ENCODE measurements at places on chromosomes 1 and 21.
A peak's percentile ranks its signal among the peaks of the same experiment; 100 is the strongest.

GRCh38 chr1:106831511-106831910 is 225.0 kb upstream of the PRMT6 start:
- no peak overlapping the region for H3K4me3 ChIP-seq
- H3K36me3 ChIP-seq: no peaks in the 10 kb centered on the region
- H3K4me1 ChIP-seq: no peaks in the 10 kb centered on the region
- H3K27me3 ChIP-seq: no peaks in the 10 kb centered on the region
- no peak overlapping the region for H3K27ac ChIP-seq
- no peak for DNase-seq

GRCh38 chr1:53090227-53091147 is 28.5 kb downstream of the PODN start:
- DNase-seq: peak; percentile 53
- H3K4me1 ChIP-seq: peaks cover 36% of the 10 kb centered on the region
- H3K27ac ChIP-seq: peak overlapping the region; percentile 36
- H3K27me3 ChIP-seq: no peaks in the 10 kb centered on the region
- H3K4me3 ChIP-seq: no peak overlapping the region

- peaks cover 16% of the 10 kb centered on the region for H3K4me1 ChIP-seq
- H3K27me3 ChIP-seq: no peaks in the 10 kb centered on the region
- no peaks in the 10 kb centered on the region for H3K36me3 ChIP-seq
- no peak overlapping the region for H3K4me3 ChIP-seq
- no peak overlapping the region for H3K27ac ChIP-seq
Observed at GRCh38 chr21:38753557-38753971, 52.2 kb upstream of the ETS2 start.

DNA sequence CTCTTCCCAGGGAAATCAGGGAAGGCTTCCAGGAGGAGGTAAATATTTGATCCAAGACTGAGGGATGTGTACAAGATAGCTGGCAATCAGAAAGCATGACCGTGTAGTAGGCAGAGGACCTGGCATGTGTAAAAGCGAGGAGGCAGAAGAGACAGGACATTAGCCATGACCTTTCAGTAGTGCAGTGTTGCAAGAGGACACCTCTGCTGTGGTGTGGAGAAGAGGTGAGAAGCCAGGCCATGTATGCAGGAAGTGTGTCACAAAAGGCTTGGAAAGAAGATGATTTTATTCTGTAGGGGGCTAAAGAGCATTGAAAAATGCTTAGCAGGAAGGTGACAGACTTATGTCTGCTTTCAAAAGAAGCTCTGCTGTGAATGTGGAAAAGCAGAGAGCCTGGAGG is 381.0 kb downstream of the ZP4 start:
- DNase-seq: no peak
- H3K36me3 ChIP-seq: peaks cover 60% of the 10 kb centered on the region
- H3K4me3 ChIP-seq: no peak overlapping the region
- H3K27me3 ChIP-seq: no peaks in the 10 kb centered on the region
- H3K4me1 ChIP-seq: no peaks in the 10 kb centered on the region
- peak overlapping the region; percentile 43 for H3K27ac ChIP-seq

GRCh38 chr1:56442290-56442877 is 137.0 kb downstream of the PLPP3 start:
- no peaks in the 10 kb centered on the region for H3K27me3 ChIP-seq
- H3K4me3 ChIP-seq: no peak overlapping the region
- no peaks in the 10 kb centered on the region for H3K36me3 ChIP-seq
- no peak for DNase-seq

- no peaks in the 10 kb centered on the region for H3K36me3 ChIP-seq
- peaks cover 4% of the 10 kb centered on the region for H3K4me1 ChIP-seq
- H3K27ac ChIP-seq: no peak overlapping the region
- no peak overlapping the region for H3K4me3 ChIP-seq
- H3K27me3 ChIP-seq: peaks cover 49% of the 10 kb centered on the region
Observed at GRCh38 chr1:200048244-200048643, 20.7 kb downstream of the NR5A2 start.

- no peak overlapping the region for H3K27ac ChIP-seq
- peaks cover 41% of the 10 kb centered on the region for H3K4me1 ChIP-seq
- H3K4me3 ChIP-seq: no peak overlapping the region
- DNase-seq: no peak
- no peaks in the 10 kb centered on the region for H3K27me3 ChIP-seq
- H3K36me3 ChIP-seq: no peaks in the 10 kb centered on the region
Observed at GRCh38 chr21:39037807-39038405, 145.3 kb downstream of the PSMG1 start.

DNA sequence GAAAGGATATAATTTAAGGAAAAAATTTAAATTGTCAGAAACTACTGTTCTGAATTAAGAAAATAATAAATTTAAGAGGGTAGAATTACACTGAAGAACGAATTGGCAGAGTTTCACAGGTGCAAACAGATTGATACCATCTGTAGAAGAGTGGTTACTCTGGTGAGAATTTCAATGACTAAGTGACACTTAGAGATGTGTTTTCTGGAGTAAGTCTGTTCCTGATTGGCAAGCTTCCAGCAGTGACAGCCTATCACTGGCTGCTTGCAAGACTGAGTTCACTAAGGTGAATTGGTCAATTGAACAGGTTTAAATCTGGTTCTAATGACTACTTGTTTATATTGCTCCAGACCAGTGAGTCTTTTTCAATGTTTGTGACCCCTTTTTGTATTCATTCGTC is 838.2 kb upstream of the RGS18 start:
- H3K4me1 ChIP-seq: no peaks in the 10 kb centered on the region
- no peaks in the 10 kb centered on the region for H3K27me3 ChIP-seq
- no peak for DNase-seq
- H3K36me3 ChIP-seq: no peaks in the 10 kb centered on the region
- no peak overlapping the region for H3K27ac ChIP-seq

DNA sequence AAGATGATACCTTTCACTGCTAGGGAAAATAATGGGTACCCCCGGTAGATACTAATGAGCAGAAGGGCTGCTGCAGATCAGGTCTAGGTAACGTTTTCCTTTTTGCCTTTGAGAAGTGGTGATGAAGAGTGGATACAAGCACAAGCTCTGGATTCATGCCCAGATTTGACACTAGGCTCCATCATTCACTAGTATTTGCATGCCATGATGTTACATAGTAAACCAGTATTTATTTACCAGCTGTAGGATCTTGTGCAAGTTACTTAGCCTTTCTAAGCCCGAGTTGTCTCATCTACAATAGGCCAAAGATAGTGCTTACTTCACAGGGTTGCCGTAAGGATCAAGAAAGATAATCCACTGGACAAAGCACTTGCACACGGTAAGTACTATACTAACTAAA is 14.2 kb downstream of the PTPN14 start:
- H3K4me1 ChIP-seq: peaks cover 54% of the 10 kb centered on the region
- H3K36me3 ChIP-seq: peaks cover 7% of the 10 kb centered on the region
- DNase-seq: no peak
- no peak overlapping the region for H3K27ac ChIP-seq
- H3K4me3 ChIP-seq: no peak overlapping the region

DNA sequence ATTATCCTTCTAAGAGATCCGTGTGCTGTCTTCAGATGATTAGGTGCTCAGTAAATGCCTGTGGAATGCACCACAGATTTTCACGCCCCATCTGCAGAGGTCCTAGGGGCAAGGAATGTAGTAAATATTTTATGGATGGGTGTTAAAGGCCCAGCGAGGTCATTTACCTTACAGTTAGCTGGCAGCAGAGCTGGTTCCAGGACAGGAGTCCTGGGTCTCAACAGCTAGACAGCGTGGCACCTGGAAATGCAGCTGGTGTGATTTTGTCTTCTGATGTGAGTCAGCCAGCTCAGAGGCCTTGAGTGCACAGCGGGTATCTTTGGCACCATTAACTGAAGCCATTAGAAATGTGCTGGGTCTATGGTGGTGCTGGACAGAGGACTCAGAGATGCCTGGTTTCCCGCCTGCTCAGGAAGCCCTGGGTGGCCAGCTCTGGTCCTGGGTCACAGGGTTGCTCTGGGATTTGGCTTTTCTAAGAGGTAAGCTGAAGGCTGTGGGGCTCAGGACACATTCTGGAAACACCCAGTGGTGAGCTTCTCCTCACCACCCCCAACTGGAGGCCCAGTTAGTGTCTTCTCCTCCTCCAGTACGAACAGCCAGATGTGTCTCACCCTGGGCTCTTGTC is 65.5 kb downstream of the DDX20 start:
- DNase-seq: no peak
- no peak overlapping the region for H3K27ac ChIP-seq
- H3K27me3 ChIP-seq: no peaks in the 10 kb centered on the region
- no peak overlapping the region for H3K4me3 ChIP-seq
- no peaks in the 10 kb centered on the region for H3K4me1 ChIP-seq
- no peaks in the 10 kb centered on the region for H3K36me3 ChIP-seq

- H3K27me3 ChIP-seq: peaks cover 94% of the 10 kb centered on the region
- no peak overlapping the region for H3K27ac ChIP-seq
- no peaks in the 10 kb centered on the region for H3K4me1 ChIP-seq
- H3K36me3 ChIP-seq: no peaks in the 10 kb centered on the region
Observed at GRCh38 chr1:18282851-18283600, 175.4 kb downstream of the IGSF21 start.

- H3K27ac ChIP-seq: no peak overlapping the region
- H3K4me1 ChIP-seq: peaks cover 6% of the 10 kb centered on the region
- no peak overlapping the region for H3K4me3 ChIP-seq
- DNase-seq: no peak
- H3K27me3 ChIP-seq: no peaks in the 10 kb centered on the region
Observed at GRCh38 chr21:15071009-15071408, 6.2 kb upstream of the NRIP1 start.

DNA sequence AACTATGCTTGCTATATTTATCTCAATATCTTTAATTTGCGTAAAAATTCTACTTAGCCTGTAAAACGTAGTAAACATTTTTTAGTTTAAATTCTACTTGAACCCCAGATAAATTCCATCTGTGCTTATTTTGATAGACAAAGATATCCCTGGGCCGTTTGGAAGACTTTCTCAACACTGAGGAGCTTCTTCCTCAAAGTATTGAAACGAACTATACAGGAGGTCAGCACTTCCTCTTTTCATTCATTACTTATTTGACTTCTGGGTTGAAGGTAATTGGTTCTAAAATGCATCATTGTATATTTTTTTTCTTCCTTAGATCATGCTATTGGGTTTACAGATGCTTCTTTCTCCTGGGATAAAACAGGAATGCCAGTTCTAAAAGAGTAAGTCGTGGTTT is 74.7 kb downstream of the HSPA13 start:
- no peaks in the 10 kb centered on the region for H3K4me1 ChIP-seq
- no peak overlapping the region for H3K27ac ChIP-seq
- DNase-seq: no peak
- no peak overlapping the region for H3K4me3 ChIP-seq
- H3K36me3 ChIP-seq: no peaks in the 10 kb centered on the region

- H3K4me1 ChIP-seq: no peaks in the 10 kb centered on the region
- H3K27me3 ChIP-seq: no peaks in the 10 kb centered on the region
- no peaks in the 10 kb centered on the region for H3K36me3 ChIP-seq
- no peak overlapping the region for H3K4me3 ChIP-seq
- DNase-seq: no peak
Observed at GRCh38 chr1:9135073-9135836, 6.4 kb upstream of the GPR157 start.

All from left ventricle myocardium inferior (tissue), 1 donor.